ENCODE measurements at places on chromosomes 16 and 17. TPM values are rescaled to one million over a fixed set of nuclear protein-coding genes. Genes with fewer than 3 reads are reported as not detected.

Gene ETV4
- 33.6 TPM for polyA plus RNA-seq

Gene FMNL1
- polyA plus RNA-seq: 5.3 TPM

Gene NOL3
- 2.2 TPM for polyA plus RNA-seq

GRCh38 chr16:4850211-4850610, 2.9 kb downstream of the UBN1 start:
- no peak for DNase-seq

- DNase-seq: no peak
These were observed 10.9 kb downstream of the HS3ST6 start for GRCh38 chr16:1907226-1907860.

GRCh38 chr16:82664181-82664580, 37.4 kb downstream of the CDH13 start:
- DNase-seq: no peak

DNA sequence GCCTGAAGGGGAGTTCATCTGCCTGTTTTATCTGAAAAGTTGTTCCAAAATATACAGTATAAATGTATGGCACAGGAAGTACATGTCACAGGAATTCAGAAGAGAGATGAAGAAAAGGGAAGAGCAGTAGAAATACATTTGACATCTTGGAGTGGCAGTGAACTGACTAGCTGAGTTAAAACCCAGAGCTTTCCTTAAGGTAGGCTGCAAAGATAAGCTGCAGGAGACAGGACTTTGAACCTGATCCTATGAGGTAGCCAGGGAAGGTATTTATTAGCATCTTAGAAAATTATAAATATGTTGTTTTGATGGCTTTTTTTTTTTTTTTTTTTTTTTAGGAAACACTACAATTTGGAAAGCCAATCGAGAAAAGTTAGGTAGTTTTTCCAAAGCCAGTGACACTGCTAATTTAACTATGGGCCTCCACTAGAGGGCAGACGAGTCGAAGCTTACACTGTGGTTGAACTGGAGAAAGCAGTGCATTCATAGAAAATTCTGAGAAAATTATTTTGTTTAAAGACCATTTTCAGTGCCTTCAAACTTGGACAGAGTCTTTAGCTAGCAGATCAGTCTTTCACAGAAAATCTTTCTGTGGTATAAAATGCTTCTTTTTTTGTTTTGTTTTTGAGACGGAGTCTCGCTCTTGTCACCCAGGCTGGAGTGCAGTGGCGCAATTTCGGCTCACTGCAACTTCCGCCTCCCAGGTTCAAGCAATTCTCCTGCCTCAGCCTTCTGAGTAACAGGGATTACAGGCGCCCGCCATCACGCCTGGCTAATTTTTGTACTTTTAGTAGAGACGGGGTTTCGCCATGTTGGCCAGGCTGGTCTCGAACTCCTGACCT, 122.3 kb downstream of the SSH2 start:
- DNase-seq: peak; percentile 54

DNA sequence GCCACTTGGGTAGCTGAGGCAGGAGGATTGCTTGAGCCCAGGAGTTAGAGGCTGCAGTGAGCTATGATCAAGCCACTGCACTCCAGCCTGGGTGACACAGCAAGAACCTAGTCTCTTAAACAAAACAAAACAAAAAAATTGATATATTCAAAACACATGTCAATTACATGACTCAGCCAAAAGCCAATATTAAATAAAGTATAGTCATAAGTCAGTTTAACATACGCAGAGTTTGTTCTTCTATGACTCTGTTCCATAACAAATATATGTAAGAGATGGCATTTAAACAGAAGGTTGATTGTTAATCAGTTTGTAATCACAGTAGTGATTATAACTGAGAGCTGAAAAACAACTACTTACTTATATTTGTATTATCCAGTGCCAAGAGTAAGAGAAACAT, 106.5 kb downstream of the CDH8 start:
- DNase-seq: no peak
